ENCODE measurements at places on chromosomes 5 and 9.

DNA sequence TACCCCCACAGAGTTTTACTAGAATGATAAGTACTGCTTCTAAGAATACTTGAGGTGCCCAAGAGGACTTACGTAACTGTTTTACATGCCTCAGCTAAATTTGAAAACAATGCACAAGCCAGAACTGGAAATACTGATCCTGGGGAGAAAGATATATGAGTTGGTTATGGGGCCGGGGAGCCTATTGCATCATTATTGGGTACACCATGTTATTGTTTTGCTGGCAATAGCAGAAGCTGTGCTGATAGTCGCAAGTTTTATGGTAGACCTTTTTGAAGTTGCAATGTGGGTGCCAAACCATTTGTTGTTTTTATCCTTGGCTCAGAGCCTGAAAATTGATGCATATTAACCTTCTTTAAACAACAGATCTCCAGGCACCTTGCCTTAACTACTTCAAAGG lies 108.4 kb upstream of the DHFR start:
- DNase-seq: no peak

DNA sequence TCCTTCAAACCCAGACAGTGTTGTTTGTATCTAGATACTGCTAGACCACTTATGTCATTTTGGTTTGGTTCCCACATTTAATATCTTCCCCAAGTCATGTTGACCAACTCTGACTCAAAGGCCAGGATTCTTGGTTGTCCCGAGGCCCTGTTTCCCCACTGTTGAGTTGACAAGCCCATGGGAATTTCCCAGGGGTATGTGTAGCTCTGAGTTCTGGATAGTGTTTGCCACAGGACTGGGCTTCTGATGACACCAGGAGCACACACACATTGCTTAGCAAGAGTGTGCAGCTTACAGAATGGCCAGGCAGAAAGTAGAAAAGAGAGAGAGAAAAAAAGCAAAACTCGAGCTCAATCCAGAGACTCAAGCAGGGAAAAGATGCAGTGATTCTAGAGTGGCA lies 214.4 kb downstream of the NXNL2 start:
- DNase-seq: peak; percentile 59

DNA sequence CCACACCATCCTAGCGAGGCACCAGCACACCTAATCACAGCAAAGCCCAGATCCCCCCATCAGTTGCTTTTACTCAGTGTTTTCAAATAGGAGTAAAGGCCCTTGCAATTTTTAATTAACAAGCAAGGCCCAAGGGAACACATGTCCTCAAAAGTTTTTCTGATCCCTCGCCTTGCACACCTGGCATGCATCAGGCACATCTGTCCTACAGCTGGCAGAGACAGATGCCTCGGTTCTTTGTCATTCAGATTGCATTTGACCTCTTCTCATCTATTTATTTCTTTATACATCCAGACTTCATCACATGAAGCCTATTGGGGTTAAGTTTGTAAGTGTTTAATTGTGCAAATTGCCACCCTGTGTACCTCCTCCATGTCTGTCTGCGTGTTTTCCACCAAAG lies 241.4 kb downstream of the MARCHF11 start:
- DNase-seq: no peak

GRCh38 chr5:219460-219863 lies 1.3 kb downstream of the SDHA start:
- no peak for DNase-seq

GRCh38 chr9:108517651-108518365 lies 338.0 kb downstream of the ACTL7B start:
- DNase-seq: no peak

GRCh38 chr5:2207416-2208238 lies 324.9 kb upstream of the IRX4 start:
- DNase-seq: no peak

DNA sequence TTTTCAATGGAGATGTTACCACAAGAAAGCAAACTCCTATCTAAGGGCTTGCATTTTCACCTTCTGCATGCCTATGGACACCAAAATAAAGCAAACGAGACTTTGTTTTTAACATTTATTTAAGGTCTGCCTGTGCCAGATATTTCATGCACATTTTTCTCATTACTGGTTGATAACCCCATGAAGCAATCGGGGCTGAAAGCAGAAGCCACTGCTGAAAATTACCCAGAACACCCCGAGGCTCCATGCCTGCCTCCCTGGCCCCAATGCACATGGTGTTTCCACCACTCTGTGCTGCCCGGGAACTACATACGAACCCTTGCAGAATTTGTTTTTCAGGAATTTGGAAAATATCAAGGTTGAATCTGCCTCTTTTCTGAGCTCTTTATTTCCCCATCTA lies 240.1 kb downstream of the NR2F1-AS1 start:
- no peak for DNase-seq

GRCh38 chr9:22452415-22453010 lies 5.9 kb downstream of the DMRTA1 start:
- no peak for DNase-seq

DNA sequence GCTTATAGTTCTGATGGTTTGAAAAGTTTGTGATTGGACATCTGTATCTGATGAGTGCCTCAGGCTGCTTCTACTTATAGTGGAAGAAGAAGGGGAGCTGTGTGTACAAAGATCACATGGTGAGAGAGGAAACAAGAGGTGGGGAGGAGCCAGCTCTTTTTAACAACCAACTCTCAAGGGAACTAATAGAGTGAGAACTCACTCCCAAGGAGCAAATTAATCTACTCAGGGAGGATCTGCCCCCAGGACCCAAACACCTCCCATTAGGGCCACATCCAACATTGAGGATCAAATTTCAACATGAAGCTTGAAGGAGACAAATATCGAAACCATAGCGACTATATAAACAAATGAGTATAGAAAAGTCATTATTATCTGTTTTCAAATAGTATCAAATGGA lies 64.7 kb upstream of the PRLR start:
- no peak for DNase-seq

DNA sequence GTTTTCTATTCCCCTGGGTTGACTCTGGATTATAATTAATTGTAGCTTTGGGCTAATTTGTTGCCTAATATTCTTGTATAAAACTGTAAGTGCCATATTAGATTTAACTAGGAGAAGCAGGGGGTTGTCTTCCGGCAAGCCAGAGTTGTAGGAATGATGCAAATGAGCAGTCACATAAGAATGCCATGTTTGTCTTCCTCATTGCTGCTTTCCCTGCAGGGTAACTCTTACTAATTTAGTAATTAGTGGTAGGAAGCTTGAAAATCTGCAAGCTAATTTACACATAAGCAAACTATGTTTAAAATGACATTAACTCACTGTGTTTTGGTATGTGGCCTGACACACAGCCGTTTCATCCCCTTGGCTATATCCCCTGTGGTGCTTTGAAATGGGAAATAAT lies 527.8 kb downstream of the KCTD16 start:
- DNase-seq: no peak

- no peak for DNase-seq
Observed at GRCh38 chr5:140214831-140215230, 39.8 kb downstream of the CYSTM1 start.

DNA sequence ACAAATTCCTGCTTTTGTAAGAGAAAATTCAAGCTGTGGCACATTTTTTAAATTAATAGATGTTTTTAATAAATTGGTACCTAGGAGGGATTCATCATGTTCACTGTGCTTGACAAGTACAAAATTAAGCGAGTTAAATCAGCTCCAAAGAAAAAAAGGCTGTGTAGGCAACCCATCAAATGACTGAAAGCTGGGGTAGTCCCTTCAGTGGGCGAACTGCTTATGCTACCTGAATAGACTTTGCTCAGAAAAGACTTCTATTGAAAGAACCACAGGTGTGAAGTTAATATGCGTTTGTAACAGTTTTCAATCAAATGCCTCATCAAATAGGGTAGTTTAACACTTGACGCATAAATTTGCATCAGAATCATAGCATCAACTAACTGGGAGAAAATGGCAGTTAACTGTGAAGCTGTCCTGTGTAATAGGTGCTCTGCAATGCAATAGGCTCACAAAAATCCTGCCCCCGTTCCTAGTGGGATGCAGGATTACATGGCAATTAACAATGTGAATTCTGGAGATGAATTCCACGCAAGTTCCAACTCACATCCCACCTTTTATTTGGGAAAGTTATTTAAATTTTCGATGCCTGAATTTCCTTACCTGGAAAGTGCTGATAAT lies 14.4 kb upstream of the ARL15 start:
- no peak for DNase-seq

DNA sequence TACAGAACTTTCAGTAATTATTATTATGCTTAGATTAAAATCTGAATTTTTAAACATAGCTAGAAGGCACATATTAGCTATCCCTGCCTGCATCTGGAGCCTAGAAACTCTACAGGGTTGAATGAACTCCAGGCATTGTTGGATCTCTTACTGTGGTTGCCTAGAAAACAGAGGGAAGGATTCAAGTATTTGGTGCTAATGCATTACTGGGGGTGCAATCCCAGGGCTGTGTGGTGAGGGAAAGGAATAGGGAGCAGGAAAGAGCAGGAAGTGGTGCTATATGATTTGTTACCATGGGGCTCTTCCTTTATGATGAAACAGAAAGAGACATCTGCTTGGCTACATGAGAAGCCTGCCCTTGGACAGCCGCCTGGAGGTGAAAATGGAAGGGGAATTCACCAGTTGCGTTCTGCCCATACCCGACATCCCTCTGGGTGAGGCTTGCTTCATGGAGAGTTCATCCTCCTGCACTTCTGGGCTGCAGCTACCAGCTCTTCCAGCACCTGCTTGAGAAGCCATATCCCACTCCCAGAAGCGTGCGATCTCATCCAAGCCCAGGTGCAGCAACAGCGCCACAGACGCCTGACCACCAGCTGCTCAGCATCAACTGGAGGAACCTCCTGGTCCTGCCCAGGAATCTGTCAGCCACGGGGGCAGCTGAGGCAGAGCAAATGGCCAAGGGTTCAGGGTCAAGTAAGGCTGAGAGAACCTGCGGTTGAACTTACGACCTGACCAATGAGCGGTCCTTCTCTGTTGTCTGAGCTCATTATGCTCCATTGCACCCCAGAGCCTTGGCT lies 362.8 kb downstream of the SEMA5A start:
- no peak for DNase-seq

DNA sequence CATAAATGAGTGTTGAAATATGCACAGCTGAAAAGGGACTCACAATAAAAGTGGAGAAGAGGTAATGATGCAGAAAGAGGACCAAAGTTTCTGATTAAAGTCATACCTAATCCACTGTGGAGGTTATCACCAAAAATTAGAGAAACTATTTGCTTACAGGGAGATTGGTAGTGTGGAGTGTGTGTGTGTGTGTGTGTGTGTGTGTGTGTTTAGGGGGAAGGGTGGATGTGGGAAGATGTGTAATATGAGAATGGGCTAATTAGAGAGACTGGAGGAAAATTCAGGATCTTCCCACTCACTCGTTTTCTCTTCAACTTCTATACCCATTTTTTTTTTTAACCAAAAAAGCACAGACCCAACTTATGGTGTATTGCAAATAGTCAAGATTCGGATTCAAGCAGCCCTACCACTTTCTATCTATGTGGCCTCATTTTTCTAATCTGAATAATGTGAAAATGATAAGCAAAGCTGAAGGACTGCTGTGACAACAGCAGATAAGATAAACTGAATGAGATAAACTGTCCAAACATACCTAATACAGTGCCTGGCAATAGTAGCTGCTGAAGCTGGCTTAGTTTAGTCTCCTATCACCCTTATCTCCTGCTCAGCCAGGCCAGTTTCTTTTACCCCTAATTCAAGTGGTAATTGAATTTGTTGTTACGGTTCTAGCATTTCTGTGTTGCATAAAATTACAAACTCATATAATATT lies 501.1 kb downstream of the KDM4C start:
- no peak for DNase-seq

GRCh38 chr9:118568704-118569103 lies 800.5 kb downstream of the BRINP1 start:
- no peak for DNase-seq

GRCh38 chr5:16806711-16807546 lies 129.2 kb downstream of the MYO10 start:
- DNase-seq: no peak

Measured in BJ (cell line).